ENCODE measurements at places on chromosomes 12 and 14.

DNA sequence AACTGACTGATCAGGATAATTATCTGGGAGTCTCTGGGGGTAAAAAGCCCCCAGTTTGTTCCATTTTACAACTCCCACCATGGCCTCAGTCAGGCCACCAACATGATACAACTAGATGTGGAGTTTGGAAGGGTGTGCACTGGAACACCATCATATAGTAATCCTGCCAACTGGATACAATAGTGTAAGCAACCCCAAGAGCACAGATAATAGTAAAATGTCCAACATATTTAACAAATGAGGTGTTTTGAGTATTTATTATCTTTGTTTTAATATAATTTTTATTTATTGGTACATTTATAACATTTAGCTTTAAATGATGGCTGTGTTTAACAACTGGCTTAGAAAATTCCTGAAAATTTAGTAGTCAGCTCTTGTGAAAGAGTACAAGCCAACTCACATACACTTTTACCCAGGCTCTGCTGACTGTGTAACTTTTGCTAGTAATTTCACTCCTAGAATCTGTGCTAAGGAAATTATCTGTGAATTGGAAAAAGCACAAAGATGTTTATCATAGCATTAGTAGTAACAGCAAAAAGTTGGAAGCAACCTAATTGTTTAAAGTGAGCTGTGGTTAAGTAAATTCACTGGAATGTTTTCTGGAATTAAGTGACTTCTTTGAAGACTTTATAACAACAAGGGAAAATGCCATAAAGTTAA lies 196.8 kb downstream of the RAD51B start:
- peak; percentile 47 for DNase-seq

- no peak for DNase-seq
These were observed 128.1 kb upstream of the MAP1LC3B2 start for GRCh38 chr12:116430911-116431565.

DNA sequence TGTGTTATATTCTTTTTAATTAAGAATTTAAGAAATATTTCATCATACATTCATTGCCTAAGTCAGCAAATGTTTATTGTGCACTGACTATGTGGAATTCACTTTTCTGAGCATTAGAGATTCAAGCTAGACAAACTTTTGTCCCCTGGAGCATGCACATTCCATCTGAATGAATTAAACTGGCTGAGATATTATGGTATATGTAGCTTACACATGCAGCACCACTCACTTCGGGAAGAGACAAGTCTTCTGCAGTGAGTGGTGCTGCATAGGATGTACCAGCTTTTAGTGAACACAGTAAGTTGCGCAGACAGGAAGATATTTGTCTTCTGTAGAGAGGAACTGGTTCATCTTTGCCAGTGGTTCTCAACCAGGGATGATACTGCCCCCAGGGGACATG lies 318.4 kb downstream of the SYT1 start:
- no peak for DNase-seq

GRCh38 chr12:7121324-7121723 lies 7.4 kb downstream of the RBP5 start:
- DNase-seq, result no peak

- peak; percentile 48 for DNase-seq
These were observed 47.7 kb downstream of the SERPINA3 start for GRCh38 chr14:94659901-94660300.

DNA sequence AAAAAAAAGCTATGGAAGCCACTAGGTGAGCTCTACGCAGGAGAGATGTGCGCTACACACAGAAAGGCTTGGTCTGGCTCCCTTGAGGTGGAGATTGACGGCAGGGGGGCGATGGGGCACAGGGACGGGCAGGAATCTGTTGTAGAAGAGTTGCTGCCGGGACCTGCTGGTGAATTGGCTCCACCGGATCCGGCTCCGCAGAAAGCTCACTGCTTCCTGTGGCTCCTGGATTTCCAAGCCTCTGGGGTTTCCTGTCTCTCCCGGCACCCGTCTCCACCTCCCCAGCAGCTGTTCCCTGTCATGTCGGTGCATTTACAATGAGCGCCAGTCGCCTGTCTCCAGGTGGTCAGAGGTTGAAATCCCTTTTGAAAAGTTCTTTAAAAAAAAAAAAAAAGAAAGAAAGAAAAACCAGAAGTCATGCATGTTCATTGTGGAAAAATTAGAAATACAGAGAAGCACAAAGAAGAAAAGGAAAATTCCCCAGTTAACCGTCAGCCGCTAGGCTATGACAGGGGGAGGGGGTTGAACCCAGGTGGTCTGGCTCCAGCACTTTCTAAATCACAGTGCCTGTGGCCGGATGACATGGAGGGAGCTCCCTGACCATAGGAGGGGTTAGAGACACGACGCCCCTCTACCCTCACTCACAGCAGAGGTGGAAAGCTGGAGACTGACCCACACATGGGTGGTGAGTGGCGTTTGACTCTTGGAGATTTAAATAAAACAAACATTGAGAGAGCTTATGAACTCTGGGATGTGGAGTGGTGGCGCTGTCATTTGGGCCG lies 20.8 kb downstream of the FAM222A start:
- no peak for DNase-seq

DNA sequence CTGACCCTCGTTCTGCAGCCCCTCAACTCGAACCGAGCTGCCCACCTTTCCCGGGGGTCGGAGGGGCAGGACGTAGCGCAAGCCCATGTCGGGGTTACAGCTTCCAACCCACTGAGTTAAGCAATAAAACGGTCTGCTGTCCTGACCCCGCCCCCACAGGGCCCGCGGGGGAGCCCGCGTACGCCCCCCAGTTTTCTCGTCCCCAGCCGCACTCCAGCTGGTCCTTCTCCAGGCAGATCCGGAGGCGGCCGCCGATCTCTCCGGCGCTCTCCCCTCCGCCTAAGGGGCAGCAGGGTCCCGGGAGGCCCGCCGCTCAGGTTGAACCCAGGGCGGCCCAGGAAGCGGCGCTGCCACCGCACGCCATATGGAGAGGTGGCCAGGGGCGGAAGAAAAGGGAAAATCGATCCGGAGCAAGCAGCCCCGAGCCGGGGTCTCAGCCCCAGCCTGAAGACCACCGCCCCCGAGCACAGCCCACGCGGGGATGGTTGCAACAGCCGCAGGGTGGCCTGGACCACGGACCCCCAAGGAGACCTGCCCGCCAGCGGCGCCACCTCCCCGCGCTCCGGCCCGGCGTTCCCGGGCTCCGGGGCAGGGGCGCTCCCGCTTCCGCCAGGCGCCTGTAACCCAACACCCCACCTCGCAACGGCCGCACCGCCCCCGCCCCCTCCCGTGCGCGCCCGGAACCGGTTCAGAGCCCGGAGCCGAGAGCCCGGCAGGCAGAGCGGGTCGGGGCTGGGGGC lies 760 bp downstream of the ACTN1 start:
- DNase-seq, result peak; percentile 64

GRCh38 chr12:14238221-14238792 lies 127.2 kb upstream of the ATF7IP start:
- DNase-seq, result peak; percentile 37

DNA sequence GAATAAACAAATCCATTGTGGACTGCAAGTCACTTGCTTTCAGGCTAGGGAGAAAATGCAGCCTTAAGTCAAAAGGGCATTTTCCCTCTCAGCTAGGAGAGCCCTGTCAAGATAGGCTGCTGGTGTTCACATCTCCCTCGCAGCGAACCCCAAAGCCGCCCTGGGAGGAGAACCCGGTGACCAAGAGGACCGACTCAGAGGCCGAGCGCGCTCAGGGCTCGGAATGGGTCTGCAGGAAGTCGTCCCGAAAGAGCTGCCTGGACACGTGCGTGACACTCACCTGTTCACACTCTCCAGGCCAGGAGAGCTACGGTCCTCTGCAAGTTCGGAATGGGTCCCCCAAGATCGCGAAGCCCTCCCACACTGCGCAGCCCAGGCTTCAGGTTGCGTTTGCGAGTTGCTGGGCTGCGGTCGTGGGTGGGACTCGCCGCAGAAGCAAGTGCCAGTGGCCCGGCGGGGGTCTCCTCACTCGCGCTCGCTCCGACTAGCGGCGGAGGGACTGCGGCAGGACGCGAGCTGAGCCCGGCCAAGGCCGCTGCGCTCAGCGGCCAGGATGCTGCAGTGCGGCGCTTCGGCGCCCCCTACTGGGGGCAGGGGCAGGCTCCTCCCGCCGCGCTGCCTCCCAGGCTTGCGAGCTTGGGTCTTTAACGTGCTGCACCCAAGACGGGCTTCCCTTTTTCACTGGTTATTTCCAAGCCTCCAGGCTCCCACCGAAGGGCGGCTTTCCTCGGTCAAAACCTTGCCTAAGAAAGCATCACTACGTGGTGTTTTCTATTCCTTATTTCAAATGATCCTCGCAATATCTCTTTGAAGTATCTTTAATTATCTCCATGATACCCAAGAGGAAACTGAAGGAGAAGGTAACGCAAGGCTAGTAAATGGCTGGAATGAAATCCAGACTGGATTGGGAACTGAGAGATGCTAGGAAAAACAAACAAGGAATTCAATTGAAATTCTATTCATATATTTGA lies at the start of gene RERG:
Gene RERG (minus strand): TSS at position 503 of the 971 bp plus-strand sequence. CDS start 3,928 bp downstream, outside the sequence.
- peak; percentile 78 for DNase-seq

DNA sequence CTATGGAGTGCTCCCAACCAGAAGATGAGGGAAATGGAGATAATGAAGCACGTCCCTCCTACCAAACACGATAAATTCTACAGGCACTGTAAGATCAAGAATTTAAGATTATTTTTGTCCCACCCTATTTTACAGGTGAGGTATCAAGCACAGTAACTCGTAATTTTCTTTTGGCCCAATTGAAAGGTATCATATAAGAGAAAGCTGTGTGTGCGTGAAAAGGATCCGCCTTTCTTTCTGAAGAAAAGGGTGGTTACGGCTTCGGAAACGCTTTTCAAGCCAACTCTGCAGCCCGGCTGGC lies 733 bp upstream of the KLHDC2 start:
- DNase-seq, result no peak

- no peak for DNase-seq
These were observed 89.6 kb upstream of the ATF7IP start for GRCh38 chr12:14275886-14276285.

GRCh38 chr14:77409131-77409533 lies 14.2 kb downstream of the NOXRED1 start:
- DNase-seq, result no peak

DNA sequence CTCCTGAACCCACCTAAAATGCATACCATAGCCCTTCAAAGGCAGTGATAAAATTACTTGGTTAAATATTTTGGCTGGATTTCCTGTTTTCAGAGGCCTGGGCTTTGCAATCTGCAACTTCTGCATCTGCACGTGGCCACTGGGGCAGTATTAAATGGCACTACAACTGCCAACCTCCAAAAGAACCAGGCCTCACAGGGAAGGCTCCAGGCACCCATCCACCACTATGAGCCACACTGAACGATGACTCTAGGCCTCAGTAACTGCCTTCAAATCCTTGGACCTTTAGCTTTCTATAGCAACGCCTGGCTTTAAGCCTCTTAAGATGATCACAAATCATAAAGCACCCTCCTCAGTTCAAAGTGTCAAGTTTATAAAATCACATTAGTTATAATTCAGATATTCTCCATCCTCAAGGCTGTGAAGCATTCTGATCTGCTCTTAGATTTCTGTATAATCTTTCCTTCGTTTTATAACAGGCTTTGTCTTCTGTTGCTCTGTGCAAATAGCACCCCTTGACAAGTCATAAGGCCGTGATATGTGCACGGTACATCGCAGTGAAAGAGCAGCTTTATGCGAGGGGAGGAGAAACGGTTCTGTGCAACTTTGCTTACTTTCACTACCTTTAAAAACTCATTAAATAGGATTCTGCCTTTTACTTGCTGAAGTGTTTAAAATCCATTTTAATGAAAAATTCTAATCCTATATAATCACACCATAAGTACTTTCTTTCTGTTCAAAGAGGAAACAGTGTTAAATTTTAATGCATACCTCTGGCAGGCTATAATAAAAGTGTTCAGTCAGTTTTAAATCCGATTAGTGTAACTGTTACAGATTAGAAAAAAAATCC lies 196.4 kb upstream of the G2E3 start:
- DNase-seq, result no peak

DNA sequence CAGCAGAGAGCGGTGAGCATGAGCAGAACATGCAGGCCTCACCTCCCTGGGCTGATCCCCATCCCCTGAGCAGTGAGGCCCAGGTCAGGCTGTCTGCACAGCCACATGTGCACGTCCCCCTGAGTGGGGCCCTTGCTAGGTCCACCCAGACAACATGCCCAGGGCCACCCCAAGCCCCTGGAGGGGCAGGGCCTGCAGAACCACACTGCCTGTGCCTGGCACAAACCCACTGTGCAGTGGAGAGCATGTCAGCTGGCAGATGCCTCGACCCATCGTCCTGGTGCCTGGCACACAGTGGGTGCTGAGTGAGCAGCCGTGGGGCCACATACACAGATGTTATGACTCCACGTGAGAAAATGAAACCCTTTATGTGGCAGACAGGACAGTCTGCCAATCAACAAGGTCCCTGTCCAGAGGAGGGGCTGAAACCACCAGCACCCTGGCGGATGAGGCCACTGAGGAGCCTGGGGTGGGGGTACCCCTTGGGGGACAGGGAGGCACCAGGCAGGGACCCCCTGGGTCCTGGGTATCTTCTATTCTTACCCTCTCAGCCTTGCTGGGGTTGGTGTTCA lies 8.3 kb downstream of the ANHX start:
- no peak for DNase-seq

DNA sequence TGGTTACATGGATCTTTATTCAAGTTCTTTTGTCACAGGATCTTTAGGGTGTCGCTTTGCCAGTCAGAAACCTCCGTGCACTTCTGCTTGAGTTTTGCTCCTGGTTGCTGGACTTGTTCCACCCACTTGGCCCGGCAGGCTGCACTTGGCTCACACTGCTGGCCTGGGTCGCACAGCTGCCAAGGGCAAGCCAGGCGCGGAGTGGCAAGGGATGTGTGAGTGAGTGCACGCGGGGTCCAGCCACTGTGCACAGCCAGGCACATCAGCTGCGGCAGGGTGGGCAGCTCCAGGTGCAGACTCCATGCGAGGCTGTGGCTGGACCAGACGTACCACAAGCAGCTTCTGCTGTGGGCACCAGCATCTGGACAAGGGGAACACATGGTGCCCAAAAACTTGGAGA lies 76.6 kb downstream of the DERA start:
- DNase-seq, result no peak

DNA sequence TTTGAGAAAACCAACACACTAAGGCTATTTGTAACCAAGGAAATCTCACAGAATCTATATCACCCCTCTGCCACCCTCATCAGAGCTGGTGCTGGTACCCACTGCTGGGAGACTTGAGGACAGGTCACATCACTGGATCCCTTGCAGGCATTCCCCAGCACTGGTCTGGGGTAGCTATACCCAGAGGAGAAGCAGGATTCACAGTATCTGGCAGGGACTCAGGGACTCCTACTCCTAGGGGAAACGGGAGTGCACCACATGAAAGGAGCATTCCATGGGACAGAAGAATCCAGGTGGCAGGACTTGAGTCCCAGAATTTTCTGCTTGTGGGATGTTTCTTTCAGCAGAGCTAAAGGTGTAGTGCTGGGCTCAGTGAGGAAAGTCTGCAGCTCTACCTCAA lies 223.2 kb downstream of the ADGRD1 start:
- no peak for DNase-seq

- no peak for DNase-seq
These were observed 104.5 kb downstream of the SLC8A3 start for GRCh38 chr14:70084226-70084625.

DNA sequence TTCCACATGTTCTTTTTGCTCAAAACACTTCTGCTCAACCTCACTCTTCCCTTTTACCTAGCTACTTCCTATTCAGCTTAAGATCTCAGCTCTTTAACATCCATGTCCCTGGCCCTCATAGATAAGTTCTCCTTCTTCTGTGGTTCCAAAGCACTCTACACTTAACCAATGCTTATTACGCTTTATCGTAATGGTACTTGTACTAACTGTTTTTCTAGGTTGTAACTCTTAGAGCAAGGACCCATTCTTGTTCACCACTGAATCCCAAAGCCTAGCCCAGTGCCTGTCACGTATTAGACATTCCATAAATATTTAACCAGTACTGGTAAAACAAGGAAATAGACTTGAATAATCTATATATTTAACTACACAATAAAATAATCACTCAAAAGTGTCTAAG lies 5.3 kb downstream of the SLC41A2 start:
- no peak for DNase-seq
